ENCODE measurements at places on chromosomes 11 and 22.

- DNase-seq, result no peak
Observed at GRCh38 chr22:44381761-44382115, 69.0 kb upstream of the SHISAL1 start.

DNA sequence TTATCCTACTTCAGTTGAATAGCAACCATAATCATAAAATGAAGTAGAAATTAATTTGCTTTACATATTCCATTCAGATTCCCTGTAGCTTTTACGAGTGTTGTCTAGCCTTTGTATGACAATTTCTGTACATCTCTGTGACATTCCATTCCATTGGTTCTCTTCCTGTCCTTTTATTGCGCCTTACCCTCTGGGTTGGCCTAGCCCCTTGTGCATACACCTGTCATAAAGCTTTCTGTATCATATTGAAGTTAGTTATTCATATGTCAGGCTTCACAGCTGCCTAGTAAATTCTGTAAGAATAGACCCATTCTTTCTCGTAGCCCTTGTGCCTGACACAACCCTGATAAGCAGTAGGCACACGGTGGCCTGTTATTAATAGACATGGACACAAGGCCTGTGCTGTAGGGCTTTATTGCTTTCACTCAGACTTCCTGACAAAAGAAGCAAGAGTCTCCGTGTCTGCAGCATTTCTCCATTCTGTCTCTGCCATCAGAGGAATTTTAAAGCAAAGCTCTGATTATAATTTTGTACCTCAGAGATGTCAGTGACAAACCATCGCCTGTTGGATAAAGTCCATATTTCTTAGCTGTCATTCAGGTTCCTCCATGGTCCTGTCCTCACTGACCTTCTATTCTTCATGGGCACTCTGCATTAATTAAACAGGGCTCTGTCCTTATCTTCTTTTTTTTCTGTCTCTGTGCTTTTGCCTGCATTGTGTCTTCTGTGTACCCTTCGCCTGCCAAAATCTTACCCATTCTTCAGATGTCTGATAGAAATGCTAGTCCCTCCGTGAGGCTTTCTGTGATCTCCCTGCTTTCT is 49.4 kb downstream of the BID start:
- DNase-seq, result peak; percentile 62

GRCh38 chr22:35350539-35351503 is 30.1 kb upstream of the HMOX1 start:
- peak; percentile 92 for DNase-seq

DNA sequence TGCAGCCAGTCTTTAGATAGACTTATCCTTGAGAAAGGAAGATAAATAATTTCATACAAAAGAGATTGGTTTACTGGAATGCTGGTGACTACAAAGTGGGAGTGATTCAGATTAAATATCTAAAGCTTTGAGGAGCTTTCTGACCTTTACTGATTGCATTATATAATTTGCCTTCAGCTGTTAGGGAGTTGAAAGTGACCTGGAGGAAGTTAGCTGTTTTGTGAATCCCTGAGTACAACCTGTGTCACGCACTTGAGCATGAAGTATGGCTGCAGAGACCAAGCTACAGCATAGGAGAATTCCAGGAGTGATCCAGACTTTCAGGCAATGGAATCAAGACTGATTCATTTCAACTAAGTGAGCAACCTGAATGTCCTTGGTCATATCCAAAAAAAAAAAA is 1848.3 kb upstream of the RAG2 start:
- DNase-seq, result no peak

DNA sequence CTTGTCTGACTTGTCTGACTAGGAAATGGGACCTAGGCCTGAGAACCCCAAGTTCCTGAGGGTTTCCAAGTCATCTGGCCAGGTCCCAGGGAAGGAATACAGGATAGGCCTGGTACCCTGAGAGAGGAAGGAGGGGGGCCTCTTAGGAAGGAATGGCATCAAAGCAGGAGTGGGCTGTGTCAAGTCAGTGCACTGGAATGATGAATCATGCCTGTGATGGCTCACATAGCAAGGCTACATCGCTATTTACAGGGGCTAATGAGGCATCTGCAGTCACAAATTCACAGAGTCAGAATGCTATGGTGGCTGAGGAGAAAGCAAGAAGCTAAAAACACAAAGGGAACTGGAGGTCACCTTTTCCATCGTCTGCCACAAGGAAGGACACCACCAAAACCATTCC is 247.3 kb downstream of the NXPE2 start:
- DNase-seq, result no peak

DNA sequence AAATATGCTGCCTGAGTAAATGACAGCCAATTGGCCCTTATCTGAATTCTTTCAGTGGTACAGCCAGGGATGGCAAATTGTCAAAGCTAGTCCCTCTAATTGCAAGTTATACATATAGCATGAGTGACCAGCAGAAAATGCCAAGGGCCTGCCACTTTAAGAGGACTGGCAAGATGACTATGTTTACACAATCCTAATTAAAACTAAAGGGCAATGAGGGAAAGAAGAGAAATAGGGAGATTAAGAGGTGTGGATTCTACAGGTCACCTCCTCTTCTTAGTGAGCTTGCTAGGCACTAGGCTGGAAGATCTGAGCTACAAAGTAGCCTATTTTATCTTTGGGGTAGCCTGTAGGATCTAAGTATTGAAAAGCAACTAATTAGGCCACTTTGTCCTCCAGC is 13.5 kb downstream of the NUMA1 start:
- DNase-seq, result no peak

- DNase-seq, result no peak
Observed at GRCh38 chr11:75721852-75722668, 4.4 kb downstream of the MOGAT2 start.

GRCh38 chr11:94472916-94473799 is 20.5 kb downstream of the MRE11 start:
- no peak for DNase-seq

DNA sequence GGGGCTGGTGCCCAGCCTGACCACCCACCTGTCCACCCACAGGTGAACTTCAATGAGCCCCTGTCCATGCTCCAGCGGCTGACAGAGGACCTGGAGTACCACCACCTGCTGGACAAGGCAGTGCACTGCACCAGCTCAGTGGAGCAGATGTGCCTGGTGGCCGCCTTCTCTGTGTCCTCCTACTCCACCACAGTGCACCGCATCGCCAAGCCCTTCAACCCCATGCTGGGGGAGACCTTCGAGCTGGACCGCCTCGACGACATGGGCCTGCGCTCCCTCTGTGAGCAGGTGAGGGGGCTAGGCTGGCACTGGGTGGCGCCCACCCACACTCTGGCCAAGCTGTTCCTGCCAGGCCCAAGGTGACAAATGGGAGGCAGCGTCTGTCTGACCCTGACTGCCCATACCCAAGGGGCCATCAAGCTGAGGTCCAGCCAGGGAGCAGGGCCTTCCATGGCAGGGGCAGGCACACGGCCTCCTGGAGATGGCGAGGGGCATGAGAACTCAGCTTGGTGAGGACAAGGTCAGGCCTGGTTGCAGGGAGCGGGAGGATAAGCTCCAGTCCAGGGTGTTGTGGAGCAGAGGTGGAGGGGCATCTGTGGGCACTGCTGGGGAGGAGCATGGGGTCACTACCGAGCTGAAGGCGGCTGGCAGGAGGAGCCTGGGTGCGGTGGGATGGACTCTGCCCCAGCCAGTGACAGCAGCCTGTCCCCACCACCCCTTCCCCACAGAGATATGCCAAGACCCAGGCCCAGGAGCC is 77.7 kb downstream of the MORC2 start:
- peak; percentile 56 for DNase-seq

DNA sequence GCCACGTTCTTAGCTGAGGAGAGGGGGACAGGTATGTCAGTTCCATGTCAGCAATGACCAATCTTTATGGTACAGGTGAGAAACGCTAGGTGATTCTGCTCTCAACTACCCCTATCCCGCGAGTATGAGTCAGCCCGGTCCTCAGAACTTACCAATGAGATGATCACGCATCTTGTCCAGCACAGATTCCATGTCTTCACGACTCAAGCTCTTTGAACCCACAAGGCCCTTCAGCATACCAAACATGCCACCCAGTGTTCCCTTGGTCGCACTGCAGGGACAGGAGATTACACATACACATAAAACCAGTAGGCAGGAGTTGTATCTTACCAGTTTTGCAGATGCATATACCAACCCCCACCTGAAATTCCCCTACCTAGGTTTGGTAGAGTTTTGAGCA is 2.9 kb downstream of the SRPRA start:
- DNase-seq, result peak; percentile 43

DNA sequence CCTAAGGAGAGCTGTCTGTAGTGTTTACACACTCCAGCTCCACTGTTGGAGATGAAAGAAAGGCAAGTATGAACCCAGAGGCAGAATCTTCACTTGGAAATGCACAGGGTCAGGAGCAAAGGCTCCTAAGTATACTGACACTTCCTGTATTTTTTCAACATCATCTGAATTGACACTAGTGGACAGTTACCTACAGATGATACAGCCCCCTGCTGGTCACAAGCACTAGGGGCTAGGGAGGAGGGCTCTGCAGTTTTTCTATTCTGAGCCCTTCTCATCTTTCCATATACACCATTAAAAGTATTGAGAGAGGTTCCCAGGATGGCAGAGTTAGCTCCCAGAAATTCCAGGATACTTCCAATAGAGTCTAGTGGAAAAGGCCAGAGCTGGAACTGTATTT is 290.3 kb upstream of the API5 start:
- peak; percentile 21 for DNase-seq

- peak; percentile 73 for DNase-seq
Observed at GRCh38 chr22:23289851-23290724, 109.8 kb downstream of the BCR start.

DNA sequence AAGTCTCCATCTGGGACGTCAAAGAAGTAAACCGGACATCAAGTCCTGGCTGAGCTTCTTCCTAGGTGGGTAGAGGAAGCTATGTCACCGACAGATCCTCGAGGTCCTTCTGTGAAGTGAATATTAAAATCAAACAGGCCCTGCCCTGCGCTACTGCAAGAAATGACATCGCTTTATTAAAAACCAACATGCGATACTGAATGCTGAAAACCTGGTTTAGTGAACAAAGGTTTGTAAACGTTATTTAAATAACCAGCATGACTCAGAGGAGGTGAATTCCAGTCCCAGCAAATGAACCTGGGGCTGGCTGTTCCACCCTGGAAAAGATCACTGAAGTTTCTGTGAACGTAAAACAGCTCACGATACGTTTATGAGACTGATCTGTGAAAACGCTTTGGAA is 645 bp downstream of the RTCB start:
- no peak for DNase-seq
